ENCODE measurements at places on chromosomes 1 and 21.

GRCh38 chr1:232590744-232591082, 39.2 kb downstream of the SIPA1L2 start:
- DNase-seq, result no peak

- no peak for DNase-seq
Observed at GRCh38 chr1:63770381-63770780, 3.4 kb upstream of the ROR1 start.

DNA sequence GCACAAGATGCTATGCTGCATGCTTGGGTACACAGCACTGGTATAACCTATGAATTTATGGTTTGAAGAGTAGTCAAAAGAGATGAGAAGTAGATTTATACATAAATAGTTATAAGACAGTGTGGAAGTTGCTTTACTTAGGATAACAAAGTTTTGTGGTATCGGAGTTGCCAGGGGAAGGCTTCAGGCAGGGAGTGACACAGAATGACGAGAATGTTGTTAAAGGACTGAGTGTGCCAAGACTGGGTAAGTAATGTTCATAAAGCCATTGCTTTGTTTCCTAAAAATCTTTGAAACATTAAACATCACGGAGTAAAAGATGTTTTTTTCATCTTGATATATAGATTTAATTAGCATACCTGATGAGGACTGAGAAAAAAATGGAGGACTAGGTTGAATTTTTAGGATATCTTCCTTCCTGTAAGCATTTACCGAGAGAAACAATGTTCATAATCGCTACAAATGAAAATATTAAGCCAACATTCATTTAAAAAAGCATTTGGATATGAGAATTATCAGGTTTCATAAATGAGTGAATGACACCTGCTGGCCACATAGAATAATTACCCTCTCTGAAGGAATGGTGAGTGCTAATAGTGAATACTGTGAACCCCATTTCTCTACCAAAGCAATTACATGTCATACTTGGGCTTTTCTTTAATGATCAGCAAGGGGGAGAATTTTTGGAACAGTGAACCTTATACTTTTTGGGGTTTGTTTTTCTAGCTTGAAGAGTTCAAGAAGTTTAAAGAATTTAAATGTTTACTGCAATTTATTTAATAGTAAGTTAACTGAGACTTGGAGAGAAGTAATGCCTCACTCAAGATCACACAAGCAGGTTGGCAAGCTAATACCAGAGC, 28.4 kb downstream of the EXTL2 start:
- DNase-seq, result no peak

- DNase-seq, result no peak
Observed at GRCh38 chr1:64936956-64937355, 29.4 kb downstream of the JAK1 start.

- no peak for DNase-seq
Observed at GRCh38 chr1:245001252-245001651, 136.9 kb upstream of the HNRNPU start.
